ENCODE measurements at places on chromosomes 1 and 21.

DNA sequence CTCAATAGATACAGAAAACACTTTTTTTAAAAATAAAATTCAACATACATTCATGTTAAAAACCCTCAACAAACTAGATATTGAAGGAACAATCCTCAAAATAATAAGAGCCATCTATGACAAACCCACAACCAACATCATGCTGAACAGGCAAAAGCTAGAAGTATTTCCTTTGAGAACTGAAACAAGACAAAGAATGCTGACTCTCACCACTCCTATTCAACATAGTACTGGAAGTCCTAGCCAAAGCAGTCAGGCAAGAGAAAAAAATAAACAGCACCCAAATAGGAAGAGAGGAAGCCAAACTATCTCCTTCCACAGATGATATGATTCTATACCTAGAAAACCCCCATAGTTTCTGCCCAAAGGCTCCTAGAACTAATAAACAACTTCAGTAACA lies 46.2 kb upstream of the IVNS1ABP start:
- DNase-seq = no peak

DNA sequence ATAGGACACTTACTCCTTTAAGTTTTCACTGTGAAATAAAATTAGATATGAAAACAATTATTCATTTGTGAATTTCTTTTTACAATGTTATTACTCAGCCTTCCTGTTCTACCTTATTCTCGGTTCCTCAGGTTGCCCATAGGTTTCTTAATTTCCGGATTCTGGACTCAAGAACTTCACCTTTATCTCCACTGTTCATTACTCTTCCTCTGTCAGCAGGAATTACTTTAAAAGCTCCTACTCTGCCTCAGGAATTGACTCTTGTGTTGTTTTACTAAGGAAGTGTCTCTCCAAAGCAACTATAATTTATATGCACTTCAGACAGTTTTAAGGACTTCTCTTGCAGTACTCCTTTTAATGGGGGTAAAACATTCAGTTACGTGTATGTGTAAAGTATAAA lies 123.8 kb downstream of the OSBPL9 start:
- no peak for DNase-seq

DNA sequence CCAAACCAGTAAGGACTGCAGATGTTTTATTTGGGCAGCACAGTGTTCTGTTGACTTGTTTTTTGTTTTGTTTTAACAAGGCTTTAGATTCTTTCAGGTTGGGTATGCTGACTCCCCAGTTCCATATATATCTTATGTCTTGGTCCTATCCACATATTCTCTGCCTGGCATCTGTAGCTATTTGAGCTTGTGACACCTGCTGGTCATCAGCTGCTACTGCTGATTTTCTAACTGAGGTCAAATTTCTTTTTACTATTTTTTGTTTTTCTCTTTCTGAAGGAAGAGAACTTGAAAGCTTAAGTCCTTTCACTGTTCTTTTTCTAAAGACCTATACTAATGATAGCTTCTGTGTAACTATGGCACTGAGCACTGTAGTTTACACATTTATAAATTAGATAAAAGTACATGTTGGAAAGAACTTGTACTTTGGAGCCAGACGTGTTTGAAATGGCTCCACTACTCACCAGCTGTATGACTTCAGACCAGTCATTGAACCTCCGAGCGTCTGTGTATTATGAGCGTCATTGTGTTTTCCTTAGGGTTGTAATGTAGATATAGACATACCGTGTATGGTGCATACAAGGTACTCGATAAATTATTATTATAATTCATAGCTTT lies 109.4 kb downstream of the NRDC start:
- DNase-seq = peak; percentile 30

DNA sequence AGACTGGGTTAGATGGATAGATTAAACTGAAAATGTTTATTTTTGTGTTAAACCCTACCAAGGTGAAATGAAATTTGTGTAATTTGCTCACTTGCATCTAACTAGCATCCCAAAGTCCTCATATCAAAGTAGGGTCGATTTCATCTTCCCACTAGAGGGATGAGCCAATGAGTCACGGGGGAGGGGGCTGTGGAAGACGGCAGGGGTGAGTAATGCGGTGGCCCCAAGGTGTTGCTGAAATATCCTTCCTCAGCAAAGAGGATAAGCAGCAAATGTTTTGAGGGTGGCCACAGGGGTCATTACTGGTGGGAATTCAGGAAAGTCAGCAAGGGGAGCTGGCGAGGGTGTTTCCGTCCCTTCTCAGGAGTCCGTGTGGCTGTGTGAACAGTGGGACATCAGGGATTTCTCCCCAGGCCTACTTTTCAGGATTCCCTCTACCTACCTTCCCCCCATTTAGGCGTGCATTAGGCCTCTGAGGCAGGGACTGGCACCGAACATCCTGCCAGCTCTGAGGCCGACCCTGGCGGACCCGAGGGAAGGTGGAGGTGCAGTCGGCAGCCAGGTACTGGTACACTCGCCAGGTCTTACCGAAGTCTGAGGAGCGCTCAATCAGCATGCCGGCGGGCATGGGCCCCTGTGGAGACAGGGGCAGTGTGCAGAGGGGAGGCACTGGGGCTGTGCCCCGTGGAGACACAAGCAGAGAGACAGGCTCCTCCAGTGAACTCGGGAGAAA lies 18.1 kb downstream of the LAMB3 start:
- no peak for DNase-seq

- DNase-seq = no peak
Measured at GRCh38 chr21:31667132-31667531, 7.6 kb downstream of the SOD1 start.

- DNase-seq = no peak
Measured at GRCh38 chr1:36502616-36503015, 19.9 kb upstream of the CSF3R start.

DNA sequence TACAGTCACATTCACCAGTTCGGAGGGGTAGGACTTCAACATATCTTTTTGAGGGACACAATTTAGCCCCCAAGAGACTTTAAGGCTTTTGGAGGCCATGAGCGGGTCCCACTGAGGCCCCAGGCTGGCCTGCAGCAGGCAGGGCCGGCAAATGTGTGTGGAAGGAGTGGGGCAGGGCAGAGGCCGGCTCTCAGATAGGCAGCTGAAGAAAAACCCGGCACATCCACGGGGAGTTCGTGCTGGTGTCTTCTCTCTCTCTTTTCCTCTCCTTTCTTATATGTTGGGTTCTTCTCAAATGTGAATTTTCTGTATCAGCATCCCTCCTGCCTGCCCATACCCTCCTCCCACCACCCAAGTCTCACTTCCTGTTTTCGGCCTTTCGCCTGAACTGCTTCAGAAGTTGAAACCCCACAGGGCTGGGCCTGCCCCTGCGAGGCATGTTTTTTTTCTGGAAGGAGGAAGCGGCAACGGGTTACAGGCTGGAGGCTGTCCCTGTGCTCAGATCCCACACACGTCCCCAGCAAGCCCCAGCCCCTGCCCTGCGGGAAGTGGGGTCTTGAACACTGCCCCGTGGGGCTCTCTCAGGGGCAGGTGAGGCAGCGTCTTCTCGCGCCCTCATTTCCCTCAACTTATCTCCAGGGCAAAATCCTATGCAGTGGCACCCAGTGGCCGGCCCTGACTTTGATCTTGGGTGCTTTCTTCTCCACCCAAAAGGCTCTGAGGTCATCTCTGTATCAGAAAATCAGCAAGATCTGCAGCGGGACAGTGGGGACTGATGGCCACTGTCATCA lies 9.7 kb upstream of the UMODL1 start:
- peak; percentile 15 for DNase-seq

DNA sequence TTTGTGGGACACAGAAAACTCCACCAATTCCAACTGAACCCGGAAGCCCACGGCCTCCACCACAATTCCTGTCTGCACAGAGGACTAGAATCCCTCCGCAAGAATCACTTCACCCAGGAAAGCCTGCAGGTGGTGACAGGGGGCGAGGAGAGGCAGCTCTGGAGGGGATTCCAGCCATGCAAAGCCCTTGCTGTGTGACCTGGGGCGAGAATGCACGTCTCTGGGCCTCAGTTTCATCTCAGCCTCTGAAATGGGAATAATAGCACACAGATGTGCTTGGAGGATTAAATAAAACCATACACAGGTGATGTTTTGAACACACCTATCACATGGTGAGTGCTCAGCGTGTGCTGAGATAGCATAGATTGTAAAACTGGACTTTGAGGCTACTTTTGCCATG lies 14.1 kb downstream of the FBXO2 start:
- DNase-seq = no peak

DNA sequence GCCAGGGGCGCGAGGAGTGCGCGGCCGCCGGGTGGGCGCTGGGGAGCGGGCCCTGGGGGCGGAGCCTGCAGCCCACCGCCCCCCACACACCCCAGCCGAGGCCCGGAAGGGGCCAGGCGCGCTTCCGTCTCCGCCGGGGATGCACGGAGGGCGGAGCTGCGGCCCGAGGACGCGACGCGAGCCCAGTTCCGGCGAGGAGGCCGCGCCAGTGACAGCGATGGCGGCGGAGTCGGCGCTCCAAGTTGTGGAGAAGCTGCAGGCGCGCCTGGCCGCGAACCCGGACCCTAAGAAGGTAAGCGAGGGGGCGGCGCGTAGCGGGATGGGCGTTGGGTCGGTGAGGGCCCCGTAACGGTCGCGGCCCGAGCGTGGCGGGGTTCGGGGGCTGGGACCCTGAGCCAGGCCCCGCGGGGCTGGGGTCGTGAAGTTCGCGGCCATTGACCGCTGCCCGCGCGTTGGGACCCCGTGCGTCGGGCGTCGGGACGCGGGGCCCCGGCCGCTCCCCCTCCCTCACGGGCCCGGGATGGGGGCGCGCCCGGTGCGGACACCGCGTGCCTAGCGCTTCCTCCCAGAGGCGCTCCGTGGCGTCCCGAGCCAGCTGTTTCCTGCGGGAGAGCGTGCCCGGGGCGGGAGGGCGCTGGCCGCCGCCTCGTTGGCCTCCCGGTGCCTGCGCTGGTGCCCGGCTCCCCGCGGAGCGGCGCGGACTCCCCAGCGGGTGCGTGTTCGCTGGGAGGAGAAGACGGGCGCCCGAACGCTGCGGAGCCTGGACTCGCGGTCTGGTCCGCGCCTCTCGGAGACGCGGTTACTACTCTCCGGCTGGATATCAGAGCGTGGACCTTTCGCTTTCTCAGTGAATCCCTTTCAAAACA lies at the start of gene ELOA:
Gene ELOA (plus strand): TSS at position 185 of the 866 bp plus-strand sequence. CDS start 33 bp downstream, at position 218.
- DNase-seq = peak; percentile 70

GRCh38 chr1:42736571-42737200 lies 3.4 kb downstream of the CLDN19 start:
- no peak for DNase-seq

- no peak for DNase-seq
Measured at GRCh38 chr1:91572044-91572443, 71.4 kb downstream of the CDC7 start.

All from CD4-positive, alpha-beta T cell treated with Interleukin-15 for 4 hours (primary cell).